ENCODE measurements at places on chromosomes 5 and 9.

- DNase-seq: no peak
Measured at GRCh38 chr5:72228960-72229359, 91.1 kb downstream of the MRPS27 start.

- DNase-seq: no peak
Measured at GRCh38 chr9:116394070-116394469, 240.5 kb downstream of the PAPPA start.

GRCh38 chr5:25713259-25713658 is 1068.5 kb upstream of the CDH10 start:
- DNase-seq: no peak

GRCh38 chr9:134985451-134985850 is 67.7 kb upstream of the FCN1 start:
- no peak for DNase-seq

DNA sequence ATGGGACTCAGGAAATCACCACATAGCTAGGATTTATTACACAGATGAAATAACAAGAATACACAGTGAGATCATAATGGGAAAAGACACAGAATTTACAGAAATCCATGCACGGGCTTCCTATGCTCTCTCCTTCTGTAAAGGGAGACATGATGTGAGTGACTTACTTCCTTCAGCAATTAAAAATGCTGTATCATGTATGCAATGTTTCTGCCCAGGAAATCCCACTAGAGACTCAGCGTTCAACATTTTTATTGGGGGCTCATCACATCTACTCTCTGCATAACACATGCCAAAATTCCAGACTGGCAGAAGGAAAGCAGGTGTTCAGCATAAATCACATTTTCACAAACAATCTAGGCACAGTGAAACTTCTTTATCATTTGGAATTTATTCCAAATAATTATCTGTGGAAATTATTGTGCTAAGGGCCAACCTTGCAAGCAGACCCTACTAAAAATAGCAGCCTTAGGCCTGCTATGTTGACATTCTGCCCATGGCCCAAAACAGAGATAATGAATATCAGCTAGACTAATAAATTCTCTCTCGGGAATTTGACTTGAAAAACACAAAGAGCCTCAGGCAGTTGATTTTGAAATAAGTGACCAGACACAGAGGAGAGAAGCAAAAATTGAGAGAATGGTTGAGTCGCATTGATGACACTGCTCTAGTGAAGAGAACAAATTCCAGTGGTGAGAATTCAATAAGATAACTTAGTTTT is 31.4 kb upstream of the SELENOP start:
- DNase-seq: peak; percentile 11

DNA sequence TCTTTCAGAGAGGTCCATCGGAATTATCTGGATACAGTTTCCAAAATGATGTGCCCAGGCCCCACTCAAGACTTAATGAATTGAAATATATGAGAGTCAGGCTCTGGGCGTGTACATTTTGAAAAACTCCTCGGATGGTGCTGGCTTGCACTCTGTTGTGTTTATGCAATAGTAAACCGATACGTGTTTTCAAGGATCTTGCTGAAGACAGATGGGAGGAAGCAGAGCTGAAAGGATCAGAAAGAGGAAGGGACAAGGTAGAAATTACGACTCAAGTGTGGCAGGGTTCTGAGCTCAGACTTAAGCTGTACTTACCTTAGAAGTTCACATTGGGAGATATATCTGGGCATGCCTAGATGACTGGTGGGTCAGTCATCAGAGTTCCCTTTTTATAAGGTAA is 13.7 kb upstream of the STOM start:
- no peak for DNase-seq

DNA sequence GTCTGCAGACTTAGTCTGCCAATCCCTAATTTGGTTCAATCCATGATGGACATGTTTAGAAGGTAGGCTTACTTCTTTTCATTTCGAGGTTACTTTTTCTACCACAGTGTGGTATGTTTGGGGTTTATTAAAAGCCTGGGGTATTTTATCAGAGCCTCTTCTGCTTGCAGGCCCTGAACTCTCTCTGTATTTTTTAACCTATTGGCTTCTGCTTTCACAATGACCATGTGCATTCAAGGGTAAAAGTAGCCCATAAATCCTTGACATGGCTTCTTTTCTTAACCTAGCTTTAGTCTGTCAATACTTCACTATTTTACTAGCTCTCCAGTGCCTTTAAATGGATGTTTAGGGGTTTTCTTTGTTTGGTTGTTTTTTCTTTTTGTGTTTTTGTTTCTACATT is 286.6 kb downstream of the FER start:
- DNase-seq: no peak

DNA sequence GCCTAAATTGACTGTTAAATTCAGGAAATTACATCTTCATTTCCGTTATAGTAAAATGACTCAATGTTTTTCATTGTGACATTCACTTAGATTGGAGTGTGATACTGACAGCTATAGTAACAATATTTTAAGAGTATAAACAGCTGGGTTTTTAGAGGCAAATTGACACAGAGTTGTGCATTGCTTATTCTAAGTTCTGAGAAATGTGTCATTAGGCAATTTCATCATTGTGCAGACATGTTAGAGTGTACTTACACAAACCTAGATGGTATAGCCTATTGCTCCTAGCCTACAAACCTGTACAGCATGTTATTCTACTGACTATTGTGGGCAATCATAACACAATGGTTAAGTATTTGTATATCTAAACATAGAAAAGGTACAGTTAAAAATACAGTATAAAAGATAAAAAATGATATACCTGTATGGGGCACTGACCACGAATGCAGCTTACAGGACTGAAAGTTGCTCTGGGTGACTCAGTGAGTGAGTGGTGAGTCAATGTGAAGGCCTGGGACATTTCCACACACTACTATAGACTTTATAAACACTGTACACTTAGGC is 132.7 kb downstream of the PDE4D start:
- peak; percentile 37 for DNase-seq

DNA sequence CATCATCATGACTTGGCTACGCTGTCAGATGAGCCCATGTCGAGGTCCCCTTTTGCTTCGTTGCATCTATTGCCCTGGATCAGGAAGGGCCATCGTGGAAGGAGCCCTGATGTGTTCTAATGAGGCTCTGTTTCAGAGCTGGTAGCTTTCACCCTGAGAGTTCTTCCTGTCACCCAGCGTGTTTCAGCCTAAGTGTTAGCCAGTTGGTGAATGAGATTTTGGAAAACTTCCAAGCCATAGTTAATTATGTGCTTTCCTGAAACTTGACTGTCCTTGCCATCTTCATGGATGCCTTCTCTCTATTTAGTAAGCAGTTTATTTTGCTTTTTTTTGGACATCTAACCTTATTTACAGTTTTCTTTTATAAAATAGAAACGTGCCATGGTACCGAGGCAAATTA is 1695.4 kb upstream of the WWC1 start:
- no peak for DNase-seq

DNA sequence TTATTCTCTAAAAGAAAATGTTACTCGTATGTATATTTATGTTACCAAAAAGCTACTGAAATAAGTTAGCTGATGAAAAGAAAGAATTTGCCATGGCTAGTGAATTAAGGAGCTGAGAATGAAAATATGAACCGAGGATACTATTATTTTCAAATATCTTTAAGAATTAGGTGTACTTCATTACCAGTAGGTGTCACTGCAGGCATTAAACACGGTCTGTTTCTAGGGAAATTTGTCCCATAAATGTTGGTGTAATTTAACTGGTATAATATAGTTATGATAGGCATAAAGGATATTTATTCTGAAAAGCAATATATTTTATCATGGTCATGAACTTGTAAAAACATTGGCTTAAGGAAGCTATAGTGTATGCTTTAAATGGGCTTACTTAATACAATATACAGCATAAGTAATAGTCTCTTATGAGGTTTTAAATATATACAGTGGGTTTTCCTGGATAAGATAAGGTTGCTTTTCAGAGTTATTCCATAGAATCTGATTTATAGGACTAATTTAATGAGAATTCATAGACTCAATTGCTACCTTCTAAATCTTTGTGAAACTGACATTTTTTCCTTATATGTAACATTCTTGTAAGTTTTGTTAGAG is 72.4 kb upstream of the MPDZ start:
- peak; percentile 74 for DNase-seq

- no peak for DNase-seq
Measured at GRCh38 chr9:130500340-130501180, 55.8 kb downstream of the ASS1 start.

GRCh38 chr9:122294531-122294930 is 29.8 kb downstream of the MRRF start:
- DNase-seq: no peak

GRCh38 chr5:86979811-86980411 is 287.8 kb upstream of the RASA1 start:
- DNase-seq: peak; percentile 83

DNA sequence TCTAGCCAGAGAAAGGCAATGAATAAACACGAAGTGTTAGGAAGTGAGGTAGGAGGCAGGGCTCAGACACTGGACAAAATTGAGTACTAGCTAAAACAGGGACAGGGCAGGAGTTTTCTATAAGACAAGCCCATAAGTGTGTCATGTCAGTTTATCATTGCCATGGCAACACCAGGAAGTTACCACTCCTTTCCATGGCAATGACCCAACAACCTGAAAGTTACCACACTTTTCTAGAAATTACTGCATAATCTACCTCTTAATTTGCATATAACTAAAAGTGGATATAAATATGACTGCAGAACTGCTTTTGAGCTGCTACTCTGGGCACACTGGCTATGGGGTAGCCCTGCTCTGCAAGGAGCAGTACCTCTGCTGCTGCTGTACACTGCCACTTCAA is 442.5 kb upstream of the COX7C start:
- no peak for DNase-seq

DNA sequence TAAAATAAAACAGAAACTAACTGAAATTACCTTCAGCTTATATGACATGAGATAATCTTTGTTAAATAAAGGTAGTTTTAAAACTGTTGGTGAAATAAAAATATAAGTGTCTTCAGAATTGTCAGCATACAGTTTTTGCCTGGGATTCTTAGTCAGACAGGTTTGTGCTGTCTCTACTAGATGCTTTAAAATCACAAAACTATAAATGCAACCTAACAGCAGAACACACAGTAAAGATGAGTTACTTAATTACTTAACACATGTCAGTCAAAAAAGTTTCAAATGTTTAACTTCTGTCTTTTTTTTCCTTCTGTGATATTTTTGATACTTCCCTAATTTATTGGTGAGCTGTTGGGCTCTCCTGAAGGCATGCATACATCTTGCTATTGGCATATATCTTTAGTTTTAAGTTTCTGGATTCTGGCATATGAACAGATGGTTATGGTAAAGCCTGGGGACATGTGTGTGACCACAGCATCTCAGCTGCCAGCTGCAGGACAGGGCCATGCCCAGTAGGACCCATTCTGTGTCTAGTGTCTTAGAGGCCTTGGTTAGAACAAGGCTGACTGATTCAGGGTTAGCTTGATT is 231.1 kb upstream of the NUDT12 start:
- no peak for DNase-seq

DNA sequence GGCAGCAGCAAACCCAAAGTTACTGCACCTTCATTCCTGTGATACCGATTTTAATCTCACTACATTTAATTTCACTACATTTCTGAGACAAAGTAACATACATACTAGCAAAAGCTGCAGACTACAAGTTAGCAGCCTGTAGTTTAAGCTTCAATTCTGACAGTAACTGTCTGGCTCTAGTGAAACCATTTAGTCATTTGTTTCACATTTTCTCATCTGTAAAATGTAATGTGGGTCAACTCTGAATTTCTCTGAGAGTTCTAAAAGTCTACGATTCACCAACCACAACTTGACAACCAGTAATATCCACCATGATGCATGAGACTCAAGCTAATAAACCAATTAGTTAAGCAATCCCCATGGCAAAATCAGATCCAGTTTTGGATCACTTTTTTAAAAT is 408.9 kb downstream of the PDE4D start:
- no peak for DNase-seq

DNA sequence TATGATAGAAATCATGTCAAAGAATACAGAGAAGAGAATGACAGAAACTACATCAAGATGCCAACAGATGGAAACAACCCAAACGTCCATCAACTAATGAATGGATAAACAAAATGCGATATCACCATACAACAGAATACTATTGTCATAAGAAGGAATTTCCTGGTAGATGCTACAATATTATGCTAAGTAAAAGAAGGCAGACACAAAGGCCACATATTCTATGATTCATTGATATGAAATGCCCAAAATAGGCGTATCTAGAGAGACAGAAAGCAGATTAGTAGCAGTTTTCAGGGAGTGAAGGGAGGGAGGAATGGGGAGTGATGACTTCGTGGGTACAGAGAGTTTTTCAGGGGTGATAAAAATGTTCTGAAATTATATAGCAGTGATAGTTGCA is 58.3 kb upstream of the AKNA start:
- DNase-seq: peak; percentile 65

DNA sequence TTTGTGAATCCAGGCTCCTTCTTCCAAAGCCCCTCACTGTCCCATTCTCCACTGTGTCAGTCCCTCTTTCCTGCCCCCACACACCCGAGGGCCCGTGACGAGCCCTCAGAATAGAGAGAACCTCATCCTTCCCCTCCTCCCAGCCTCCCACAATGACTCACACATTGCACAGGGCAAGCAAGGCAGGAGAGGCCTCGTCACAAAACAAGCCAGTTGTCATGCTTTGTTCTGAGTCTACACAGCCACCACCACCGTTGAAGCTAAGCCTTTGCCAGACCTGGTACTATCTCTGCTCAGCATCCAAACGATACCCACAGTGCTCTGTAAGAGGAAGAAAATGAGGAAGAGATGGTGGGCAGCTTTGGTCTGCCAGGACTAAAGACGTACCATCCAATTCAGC is 142.2 kb upstream of the ZNF366 start:
- peak; percentile 11 for DNase-seq

DNA sequence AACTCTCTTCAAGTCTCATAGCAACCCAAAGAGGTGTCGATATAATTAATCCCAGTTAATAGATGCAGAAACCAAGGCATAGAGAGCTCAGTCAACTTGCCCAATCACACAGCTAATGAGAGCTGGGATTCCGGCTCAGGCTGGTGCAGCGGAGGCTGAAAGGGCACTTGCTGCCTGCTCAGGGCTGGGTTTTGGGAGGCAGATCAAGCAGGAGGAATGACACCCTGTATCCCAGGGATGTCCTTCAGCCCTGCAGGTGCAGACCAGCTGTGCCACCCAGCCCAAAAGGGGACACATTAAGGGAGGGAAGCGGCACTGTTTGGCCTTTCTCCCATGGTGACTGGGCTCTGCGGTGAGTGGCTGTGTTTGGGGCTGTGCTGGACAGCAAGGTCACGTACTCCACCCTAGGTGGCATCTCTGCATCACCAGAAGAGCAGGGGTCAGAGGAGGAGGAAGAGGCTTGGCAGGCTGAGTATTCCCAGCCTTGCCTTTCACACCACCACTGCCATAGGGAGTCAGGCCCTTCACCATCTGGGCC is 124.1 kb downstream of the MVB12B start:
- no peak for DNase-seq

- peak; percentile 67 for DNase-seq
Measured at GRCh38 chr5:36444582-36445418, 143.1 kb upstream of the RANBP3L start.

- DNase-seq: no peak
Measured at GRCh38 chr9:33850677-33851076, 33.7 kb downstream of the UBE2R2 start.

GRCh38 chr5:95671826-95672225 is 11.0 kb downstream of the SPATA9 start:
- DNase-seq: no peak
